ENCODE measurements at places on chromosomes 16 and 17.

- no peak for DNase-seq
Measured at GRCh38 chr17:77414811-77415400, 274.1 kb downstream of the SEC14L1 start.

- no peak for DNase-seq
Measured at GRCh38 chr16:53090591-53091411, 36.0 kb downstream of the CHD9 start.

GRCh38 chr17:19336938-19337711 lies 25.4 kb downstream of the B9D1 start:
- no peak for DNase-seq

DNA sequence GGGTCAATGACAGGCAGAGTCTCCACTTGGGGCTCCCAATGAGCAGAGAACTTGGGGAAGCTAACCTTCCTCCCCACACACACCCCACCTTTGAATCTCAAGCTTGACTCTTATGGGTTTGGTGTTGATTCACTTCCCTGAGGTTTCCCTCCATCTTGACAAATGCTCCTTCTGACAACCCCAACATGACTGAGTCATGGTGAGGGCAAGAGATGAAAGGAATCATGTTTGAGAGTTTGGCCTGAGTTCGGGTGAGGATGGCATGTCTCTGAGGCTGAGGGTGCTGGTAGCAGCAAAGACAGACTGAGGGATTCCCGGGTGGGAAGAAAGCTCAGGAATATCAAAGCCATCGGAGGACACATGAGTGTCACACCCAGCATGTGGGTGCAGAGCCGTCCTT lies 18.7 kb downstream of the KRT9 start:
- DNase-seq, result no peak

DNA sequence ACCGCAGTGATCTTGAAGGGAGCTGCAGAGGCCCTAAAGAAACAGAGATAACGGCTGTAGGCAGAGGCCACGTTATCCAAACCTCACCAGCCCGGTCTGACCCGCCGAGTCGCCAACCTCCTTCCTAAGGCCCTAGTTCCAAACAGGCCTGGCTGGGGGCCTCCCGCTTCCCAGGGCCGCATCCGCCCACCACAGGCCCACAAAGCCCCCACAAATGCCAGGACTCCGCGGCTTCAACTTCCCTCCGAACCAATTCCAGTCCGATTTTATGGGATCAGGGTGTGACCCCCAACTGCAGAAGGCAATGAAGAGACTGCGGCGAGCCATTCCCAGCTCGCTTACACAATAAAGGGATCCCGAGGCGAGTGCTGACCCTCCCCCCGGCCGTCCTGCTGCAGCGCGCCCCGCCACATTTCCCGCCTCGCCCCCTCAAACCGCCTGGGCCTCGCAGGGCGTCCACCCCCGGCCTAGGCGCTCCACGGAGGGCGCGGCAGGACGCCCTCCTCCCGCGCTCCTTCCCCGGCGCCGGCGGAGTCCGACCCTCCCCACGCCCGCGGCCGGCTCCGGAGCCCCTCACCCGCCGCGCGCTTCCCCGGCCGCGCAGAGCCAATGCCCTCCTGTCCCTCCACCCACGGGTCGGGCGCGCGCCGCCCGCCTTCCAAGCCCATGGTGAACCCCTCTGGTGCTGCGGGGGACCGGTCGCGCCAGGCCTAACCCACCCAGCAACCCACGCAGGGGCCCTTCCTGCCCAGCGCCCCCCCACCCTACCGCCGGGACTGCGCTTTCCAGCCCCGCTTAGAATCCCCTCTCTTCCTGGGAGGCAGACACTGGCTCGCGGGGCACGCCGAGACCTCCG lies 926 bp downstream of the MYH10 start:
- DNase-seq, result no peak

GRCh38 chr17:38602453-38602852 lies 3.3 kb downstream of the SRCIN1 start:
- no peak for DNase-seq

DNA sequence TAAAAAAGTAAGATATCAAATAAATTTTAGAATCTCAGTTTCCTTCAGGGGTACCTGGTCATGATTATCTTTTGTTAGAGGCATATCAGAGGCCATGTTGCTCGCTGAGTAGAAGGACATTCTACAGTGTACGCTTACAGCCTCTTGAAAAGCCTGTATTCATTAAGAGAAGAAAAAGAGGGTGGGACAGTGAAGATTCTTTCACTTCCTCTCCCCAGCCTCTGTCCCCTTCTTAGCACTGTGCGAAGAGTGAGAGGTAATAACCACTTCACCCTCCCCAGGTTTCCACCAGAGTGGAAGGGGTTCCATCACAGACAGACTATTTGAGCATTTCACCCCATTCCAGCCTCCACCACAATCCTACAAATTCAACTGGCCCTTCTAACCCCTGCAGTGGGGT lies 4.8 kb upstream of the LPO start:
- DNase-seq, result no peak

- no peak for DNase-seq
Measured at GRCh38 chr17:59550703-59551102, 14.7 kb upstream of the DHX40 start.

DNA sequence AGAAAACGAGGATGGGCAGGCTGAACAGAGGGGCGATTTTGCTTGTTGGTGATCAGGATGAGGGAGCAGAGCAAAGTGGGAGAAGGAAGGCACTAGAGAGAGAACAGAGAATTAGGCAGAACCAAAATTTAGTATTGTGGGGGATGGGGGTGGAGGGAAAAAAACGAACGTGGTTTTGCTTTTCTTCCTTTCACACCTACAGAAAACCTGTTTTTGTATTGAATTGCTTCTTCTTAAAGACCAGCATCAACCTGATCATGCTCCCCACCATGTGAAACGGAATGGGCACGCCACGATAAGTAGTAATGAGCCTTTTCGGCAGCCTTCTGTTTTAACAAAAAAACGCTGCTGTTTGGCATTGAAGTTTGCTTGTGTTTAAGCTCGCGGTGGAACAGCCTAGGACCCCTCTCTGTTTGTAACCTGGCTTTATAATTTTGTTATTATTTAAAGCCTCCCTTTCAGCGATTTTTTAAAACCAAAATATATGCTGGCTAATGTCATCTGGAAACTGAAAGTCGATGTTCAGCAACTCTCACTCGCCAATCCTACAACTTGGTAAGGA lies 36.8 kb downstream of the ERCC4 start:
- no peak for DNase-seq

DNA sequence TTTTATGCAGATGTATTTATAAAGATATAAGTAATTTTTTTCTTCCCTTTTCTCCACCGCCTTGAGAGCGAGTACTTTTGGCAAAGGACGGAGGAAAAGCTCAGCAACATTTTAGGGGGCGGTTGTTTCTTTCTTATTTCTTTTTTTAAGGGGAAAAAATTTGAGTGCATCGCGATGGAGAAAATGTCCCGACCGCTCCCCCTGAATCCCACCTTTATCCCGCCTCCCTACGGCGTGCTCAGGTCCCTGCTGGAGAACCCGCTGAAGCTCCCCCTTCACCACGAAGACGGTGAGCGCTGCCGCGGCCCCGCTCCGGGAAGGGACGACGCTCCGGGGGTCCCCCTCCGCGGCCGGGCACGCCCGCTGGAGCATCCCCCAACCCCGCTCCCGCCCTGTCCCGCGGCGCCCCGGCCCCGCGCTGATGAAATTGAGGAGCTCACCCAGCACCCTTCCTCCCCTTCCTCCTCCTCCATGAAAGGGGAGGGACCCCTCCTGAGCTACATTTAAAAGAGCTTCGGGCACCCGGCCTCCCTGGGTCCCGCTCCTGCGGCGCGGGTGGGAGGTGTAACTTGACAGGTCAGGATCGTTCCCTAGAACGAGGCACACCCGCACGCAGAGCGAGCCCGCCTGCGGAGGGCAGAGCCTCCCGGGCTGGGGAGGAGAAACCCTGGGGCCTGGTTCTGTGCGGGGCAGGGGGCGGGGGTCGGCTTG lies 706 bp downstream of the HLF start:
- no peak for DNase-seq

GRCh38 chr17:40101367-40102210 lies 1.2 kb upstream of the NR1D1 start:
- DNase-seq, result no peak

GRCh38 chr17:75549246-75550138 lies 24.0 kb downstream of the LLGL2 start:
- DNase-seq, result no peak

DNA sequence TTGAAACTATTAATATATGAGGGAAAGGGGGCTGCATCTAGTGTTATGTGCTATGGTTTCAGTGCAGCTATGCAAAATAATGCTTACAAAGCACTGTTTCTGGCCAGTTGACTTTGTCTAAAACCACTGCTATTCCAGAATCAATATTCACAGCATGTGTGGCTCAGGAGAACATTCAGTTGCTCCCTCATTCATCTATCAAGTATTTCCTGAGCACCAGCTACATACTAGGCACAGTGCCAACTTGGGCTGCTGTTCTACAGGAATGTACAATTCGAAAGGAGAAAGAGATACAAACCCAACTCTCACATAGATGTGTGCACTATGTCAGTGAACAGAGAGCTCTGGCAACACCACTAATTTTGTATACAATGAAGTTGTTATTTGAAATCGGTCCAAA lies 183.0 kb downstream of the PHKB start:
- no peak for DNase-seq

DNA sequence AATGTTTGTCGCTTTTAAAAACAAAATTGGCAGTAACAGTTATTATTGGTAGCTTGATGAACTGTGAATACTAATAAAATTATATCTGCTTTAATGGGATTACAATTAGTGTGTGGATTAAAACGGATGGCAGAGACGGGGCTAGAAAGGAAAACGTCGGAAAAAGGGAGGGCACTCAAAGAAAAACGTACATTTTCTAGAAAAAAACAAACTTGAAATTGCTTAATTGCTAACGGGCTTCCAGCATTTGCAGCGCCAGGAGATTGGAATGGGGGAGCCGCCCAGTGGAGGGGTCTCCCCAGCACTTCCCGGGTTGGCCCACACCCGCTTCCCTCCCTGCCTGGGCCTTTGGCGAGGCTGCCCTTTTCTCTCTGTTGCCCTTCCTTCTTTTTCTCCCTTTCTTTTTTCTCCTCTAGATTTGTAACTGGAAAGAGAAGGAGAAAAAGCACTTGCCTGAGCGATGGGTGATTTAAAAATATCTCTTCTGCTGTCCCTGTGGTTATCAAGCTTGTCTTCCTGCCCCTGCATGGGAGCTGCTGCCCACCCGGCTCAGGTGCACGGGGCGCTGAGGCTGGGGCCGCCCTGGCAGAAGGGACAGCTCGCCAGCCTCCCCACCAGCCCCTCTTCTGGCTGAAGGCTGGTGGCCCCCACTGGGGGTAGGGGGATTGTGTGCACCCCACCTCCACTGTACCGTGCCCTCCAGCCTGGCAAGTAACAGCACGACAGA lies 5.9 kb downstream of the BAHCC1 start:
- no peak for DNase-seq

Data from stimulated activated CD8-positive, alpha-beta memory T cell treated with anti-CD3 and anti-CD28 coated beads, Interleukin-15, amount 100 ng/mL, for 1 hour (primary cell).